Calu3 (cell line): ENCODE measurements at places on chromosomes 6 and 20.

DNA sequence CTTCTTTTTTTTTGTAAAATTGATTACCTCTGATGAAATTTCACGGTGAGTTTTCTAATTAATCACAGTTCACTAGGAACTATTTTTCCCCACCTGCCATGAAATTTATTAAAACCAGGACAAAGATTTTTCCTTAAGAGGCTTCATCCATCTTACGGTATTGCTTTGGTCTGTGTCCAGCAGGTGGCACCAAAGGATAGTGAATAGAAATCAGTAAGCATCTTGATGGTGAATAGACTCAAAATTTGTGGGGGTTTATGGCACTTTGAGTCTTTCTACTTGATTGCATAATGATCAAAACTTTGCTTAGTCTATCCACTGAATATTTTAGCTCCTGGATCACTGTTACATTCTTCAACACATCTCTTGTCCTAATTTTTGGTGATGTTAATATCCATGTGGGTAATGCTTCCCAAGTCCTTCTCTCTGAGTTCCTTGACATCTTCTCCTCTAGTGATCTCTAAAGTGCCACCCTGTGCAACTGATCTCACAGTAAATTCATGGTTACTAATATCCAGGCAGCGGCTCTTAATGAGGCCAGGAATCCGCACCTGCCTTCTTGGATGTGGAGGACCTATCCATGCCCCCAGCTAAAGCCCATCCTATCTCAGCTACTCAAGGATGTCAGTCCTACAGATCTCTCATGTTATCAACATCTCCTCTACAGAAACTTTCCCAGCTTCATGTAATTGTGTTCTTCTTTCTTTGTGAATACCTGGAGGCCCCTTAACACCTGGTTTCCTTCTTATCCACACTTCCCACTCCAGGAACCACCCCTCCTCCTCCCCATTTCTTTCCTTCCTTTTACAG, 54.5 kb downstream of the STMND1 start:
- DNase-seq, result peak; percentile 64

GRCh38 chr6:14100138-14100537, 17.4 kb upstream of the CD83 start:
- DNase-seq, result no peak

DNA sequence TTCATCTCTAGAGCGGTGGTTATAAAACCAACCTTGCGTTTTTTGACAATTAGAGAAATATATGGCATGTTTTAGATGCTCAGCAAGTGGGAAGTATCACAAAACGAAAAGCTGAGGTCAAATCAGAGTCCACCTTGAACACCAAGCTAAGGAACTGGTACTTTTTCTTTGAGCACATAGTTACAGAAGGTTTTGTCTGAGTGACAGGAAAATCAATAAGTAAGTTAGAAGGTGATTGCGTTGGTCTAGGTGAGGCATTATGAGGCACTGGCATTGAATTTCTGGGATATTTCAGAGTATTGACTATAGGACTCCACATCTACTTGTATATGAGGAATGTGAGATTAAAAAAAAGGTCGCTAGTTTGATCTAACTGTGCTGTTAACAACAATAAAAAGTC, 597 bp upstream of the HINT3 start:
- DNase-seq, result no peak

DNA sequence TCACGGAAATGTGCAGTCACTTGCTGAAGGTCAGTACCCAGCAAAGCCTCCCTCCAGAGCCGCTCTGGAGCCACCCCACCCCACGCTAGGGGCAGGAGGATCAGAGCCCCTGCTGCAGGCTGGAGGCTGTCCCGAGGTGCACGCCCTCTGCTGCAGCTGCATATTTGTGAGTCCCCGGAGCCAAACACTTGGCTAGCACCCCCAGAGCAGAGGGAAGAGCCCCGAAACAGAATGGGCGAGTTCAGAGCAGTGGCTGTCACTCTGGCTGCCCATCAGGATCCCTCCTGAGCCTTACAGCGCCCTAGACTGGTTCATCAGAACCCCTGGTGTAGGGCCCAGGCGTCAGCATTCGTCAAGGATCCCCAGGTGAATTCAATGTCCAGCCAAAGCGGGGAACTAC, 9.5 kb upstream of the TULP1 start:
- DNase-seq, result no peak

GRCh38 chr6:21208081-21208795, 385.3 kb upstream of the SOX4 start:
- DNase-seq, result no peak

- DNase-seq, result no peak
These were observed 1.1 kb upstream of the NECAB3 start for GRCh38 chr20:33675136-33675959.

DNA sequence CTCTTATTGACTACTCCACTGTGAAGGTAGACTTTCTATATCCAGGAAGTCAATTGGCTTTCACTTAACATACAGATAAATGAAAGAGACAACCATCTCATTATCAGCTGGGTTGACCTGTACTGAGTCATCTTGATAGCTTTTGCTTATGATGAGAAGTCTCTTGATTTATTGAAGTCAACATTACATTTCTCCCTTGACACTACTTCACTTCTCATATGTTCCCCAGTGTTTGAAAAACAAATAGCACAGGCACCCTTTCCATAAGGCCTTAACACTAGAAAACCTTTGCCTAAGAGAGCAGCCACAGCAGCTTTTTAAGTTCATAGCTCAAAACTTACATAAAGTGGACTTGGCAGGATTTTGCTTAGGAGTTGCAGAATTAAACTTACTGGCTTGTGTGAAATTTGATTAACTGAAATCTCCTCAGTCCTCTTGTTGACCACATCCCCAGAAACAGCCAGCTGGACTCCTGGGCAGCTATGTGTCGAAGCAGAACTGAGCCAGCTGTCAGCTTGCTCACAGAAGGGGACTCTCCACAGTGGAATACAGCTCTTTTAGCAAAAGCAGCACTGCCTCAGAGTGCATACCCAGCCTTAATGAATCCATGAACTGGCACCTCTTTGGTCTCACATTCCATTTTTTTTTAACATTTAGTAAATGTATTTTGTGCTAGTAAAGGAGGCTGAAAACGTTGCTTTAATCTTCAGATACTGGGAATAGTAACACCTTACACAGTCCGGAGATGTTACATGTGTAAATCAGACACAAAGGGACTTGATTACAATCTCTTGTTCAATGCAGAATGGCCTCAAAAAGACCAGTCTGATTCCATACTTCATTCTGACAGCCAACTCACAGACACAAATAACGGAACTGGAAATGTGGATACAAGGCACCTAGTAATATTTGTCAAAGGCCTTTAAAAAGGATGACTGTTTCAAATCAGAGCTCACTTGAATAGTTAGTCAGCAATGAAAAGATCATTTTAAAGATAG, 1532.7 kb downstream of the HACE1 start:
- DNase-seq, result no peak

GRCh38 chr6:46743425-46744158, 3.1 kb upstream of the ANKRD66 start:
- DNase-seq, result no peak

GRCh38 chr6:13164291-13164690, 164.0 kb downstream of the TBC1D7 start:
- DNase-seq, result no peak

DNA sequence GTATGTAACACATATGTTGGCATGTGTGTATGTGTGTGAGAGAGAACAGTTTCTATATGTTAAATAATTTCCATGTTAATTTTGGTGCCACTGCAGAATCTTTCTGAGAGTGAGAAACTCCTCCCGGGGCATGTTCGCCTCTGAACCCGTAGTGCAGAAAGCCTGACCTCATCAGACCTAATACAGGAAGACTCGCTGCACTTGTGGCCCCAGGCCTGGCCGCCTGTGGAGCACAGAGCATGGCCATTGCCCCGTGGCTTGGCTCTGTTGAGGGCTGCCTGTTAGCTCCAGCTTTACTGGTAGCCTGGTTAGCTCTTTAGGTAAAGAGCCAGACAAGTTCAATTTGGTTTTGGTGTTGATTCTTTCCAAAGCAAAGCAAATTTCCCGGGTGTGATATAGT, 25.5 kb downstream of the FARS2 start:
- no peak for DNase-seq

DNA sequence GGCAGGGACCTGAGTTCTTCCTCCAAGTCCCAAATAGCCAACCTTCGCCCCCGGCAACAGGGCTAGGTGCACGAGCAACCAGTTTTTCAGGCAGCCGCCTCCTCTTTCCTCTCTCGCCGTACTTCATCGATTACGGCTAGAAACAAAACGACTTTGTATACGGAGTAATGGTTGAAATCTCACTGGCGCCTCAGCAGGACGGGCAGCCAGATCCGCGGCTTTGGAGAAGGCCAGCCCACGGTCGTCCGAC, 333 bp upstream of the SMIM13 start:
- DNase-seq, result no peak

DNA sequence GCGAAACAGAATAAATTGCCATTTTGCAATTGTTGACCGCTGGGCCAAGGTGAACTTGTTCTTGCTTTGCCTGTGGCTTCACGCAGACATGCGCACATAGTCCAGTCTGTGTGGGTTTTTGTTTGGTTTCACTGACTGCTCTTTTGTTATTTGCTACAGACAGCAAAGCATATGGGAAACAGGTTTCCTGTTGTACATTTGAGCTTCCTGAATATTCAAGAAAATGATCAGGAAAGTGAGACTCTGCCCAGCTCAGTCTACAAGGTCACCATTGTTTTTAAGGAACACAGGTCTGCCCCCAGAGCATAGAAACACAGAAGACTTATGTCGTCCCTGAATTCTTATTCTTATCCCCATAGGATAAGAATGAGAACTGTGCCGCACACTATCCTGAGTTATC, 55.6 kb downstream of the SASH1 start:
- DNase-seq, result no peak

DNA sequence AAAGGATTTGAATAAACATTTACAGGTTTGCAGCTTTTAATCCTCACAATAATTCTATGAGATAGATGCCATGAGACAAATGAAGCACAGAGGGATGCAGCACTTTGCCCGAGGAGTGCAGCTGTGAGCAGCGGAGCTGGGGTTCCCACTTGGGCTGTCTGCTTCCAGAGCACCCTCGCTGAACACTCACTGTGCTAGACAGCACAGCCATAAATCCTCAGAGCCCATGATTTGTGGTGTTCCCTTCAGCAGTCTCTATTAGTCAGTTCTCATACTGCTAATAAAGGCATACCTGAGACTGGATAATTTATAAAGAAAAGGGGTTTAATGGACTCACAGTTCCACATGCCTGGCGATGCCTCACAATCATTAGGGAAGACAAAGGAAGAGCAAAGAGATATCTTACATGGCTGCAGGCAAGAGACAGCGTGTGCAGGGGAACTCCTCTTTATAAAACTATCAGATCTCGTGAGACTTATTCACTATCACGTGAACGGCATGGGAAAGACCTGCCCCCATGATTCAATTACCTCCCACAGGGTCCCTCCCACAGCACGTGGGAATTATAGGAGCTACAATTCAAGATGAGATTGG, 25.3 kb upstream of the CTAGE9 start:
- DNase-seq, result no peak

DNA sequence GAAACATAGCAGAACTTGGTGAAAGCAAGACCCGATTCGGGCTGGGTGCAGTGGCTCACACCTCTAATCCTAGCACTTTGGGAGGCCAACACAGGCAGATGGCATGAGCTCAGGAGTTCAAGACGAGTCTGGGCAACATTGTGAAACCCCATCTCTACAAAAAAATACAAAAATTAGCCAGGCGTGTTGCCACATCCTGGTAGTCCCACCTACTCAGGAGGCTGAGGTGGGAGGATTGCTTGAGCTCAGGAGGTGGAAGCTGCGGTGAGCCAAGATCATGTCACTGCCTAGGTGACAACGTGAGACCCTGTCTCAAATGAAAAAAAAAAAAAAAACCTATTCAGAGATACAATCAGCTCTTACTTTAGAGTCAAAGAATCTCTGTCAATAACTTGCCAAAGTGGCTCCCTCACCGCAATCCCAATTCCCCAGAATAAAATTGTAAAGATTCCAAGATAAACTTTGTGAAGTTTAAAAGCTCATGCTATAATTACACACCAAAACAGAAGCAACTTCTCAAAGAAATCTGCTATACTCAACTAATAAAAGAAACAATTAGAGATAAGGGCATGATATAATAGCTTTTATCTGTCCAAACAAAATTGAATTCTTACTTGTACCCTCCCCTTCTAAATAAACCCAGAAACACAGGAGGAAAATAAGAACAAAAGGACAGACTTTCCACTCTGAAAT, 33.6 kb downstream of the CDK19 start:
- no peak for DNase-seq

DNA sequence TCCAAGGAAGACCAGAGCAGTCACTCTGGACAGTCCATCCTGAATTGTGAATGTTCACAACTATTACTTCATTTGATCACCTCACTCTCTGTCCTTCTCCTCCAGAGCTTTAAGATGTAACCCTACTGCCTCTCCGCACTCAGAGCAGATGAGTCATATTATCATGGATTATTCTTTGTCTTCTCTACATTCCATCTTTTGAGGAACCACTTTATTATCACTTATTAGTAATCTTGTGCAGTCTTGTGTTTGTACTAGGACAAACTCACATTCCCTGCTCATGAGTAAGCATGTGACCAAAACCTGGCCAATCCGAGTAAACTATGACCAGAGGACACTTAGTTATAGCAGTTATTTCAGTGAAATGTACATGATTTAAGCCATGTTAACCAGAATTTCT, 401.5 kb upstream of the ADGRB3 start:
- no peak for DNase-seq

DNA sequence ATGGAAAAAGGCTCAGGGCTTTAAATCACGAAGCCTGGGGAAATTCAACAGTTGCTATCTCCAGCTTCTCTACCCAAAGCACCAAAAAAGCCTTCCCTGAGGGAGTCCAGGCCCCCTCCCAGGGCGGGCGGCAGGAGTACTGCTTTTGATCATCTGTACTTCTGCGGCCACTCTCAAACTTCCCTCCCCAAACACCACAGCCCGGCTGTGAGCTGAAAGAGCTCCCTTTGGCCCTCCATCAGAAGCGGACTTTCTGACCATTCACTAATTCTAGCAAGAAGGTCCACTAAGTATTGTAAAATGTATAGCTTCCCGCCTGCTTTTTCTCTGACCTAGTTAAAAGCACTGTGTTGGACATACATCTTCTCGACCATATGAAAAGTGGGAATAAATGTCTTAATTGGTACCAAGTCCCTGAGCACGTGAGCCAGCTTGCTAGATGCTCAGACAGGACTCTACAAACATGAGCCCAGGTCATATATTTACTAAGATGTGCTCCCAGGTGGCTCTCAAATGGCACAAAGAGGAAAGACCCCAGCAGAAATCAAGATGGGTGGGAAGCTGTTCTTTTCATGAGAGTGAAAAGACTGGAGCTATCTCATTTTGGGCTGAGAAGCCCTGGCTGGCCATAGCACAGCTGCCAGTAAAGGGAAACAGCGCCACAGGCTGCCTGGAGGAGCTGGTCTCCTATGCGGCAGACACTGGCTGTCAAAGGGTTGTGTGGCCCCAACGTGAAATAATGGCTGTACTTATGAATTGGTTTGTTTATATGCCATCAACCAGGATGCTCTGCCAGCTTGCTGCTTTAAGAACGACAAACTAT, 58.6 kb downstream of the GFOD1 start:
- DNase-seq, result no peak

DNA sequence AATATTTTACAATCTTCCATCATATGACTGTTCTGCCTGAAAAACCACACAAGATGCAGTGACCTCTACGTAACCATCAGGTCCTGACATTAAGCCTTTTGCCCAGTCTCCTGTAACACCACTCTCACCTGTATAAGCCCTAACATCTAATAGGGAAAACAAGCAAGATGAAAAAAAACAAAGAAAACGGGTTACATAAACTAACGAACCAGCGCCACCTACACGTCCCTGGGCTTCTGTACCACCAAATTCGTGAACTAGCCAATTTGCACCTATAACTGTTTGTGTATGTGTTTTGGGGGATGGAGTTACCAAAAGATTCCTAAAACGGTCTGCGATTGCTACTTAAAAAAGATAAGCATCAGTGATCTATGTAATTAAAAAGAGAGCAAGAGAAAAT, 70.2 kb downstream of the BLOC1S5 start:
- DNase-seq, result no peak

- DNase-seq, result peak; percentile 41
These were observed 118.4 kb downstream of the FARS2 start for GRCh38 chr6:5379647-5380242.
